ENCODE measurements at places on chromosomes 7 and 10.
A peak's percentile ranks its signal among the peaks of the same experiment; 100 is the strongest.

DNA sequence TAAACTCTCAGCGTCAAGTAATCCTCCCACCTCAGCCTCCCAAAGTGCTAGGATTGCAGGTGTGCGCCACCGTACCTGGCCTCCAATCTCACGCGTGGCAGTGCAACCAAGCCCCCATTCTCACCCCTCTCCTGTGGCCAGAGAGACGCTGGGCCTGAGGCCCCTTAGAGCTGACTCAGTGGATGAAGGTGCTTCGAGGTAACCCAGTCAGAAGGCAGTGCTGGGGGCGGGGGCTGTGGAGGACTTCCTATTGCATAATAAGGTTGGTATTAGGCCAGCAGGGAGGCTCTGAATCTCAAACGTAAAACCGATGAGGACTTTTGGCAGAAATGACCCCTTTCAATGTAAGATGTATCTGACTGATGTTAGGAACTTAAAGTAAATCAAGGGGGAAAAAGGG lies 229.3 kb downstream of the USP6NL start:
- no peak for DNase-seq

- no peak for DNase-seq
These were observed 71.0 kb upstream of the FAM171A1 start for GRCh38 chr10:15442056-15442455.

DNA sequence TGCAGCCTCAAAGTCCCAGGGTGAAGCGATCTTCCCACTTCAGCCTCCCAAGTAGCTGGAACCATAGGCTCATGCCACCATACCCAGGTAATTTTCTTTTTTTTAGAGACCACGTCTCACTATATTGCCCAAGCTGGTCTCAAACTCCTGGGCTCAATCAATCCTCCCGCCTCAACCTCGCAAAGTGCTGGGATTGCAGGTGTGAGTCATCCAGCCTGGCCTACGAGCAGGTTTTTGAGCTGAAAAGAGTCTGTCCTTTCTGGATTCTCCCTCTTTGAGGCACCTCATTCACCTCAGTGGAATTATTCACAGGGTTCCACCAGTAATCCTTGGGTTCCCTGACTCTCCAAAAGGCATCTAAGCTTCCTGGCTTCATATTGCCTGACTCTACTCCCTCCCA lies 7.6 kb upstream of the LEP start:
- DNase-seq, result no peak

GRCh38 chr10:112383325-112383724 lies 9.4 kb downstream of the ACSL5 start:
- DNase-seq, result no peak

DNA sequence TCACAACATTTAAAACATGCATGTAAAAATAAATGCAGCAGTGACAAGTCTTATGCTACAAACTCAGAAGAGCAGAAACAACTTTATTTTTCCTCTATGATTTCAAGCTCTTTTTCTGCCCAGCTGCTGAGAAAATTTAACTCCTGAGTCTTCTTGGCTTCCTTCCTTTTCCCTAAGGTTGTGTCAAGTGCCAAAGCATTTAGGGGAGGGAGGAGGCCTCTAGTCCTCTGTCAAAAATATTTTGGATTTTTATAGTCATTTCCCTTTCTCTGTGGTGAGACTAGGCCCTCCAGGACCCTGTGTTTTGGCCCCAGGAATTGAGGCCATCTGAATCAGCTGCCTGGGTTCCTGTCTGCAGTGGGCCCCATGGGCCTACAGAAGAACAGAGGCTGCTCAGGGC lies 11.0 kb upstream of the PILRB start:
- DNase-seq, result no peak

DNA sequence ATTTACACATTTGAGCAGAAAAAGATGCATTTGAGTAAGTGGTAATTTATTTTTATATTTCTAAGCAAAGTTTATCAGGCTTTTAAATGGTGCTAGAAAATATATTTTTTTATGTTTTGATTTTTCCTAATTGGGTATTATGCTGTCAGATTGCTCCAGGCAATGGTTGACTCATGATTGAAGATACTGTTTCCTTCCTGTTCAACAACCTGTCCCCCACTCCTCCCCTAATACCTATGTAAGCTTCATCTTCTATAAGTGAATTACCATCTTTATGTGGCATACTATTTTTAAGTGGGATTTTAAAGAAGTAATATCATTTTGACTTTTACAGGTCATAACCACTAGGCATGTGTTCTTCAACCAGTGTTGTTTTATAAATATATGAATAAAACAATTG lies 21.4 kb downstream of the TSPAN13 start:
- DNase-seq, result no peak

DNA sequence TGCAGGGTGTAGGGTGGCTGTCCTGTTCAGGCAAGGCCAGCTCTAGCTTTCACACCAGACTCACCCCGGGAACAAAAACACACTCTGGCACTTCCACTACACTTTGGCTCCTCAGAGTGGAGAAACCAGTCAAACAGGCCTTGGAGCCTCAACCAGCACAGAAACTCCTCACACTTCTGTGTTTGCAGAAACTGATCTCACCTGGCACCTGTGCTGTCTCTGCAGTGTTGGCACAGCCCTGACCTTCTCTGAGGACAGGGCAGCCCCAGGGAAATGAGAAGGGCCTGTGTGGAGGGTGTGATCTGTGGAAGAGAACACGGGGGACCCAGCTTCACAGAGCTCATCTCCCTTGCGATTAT lies 4.1 kb upstream of the CALML5 start:
- peak; percentile 65 for DNase-seq

DNA sequence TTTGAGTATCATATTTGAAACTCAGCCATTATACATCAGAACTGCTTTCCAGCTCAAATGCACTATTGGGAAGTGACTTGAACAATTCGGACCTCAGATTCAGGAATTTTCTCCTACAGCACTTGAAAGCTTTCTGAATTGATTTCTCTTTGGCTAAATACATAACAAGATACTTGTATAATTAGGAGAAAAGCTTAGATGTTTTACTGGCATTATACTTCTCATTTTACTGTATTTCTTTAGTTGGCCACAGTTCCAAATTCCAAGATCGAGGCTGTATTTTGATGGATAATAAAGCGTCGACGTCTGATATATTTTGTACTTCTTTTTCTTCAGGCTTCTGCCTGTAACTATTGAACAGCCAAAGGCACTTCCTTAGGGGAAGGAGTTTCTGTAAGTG lies 26.7 kb upstream of the LYZL2 start:
- no peak for DNase-seq

GRCh38 chr7:51158742-51159445 lies 157.7 kb downstream of the COBL start:
- no peak for DNase-seq

DNA sequence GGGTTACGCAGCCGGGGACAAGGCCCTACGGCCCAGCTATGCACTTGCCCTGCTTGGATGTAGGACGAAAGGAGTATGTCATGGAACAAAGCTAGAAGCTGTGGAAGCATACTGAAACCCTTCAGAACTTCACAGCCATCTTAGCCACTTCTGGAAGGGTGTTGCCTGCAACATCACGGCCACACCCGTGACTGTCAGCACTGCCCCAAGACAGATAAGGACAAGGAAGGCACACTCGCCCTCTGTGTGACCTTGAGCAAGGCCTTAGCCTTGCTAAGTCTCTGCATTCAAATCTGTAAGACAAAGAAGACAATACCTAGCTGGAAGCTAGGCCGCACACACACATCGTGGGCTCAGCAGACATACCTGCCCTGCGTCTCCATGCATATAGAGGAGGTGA lies 352.5 kb upstream of the MGMT start:
- no peak for DNase-seq

- peak; percentile 44 for DNase-seq
These were observed 185.1 kb downstream of the SEMA3D start for GRCh38 chr7:85001495-85002345.

DNA sequence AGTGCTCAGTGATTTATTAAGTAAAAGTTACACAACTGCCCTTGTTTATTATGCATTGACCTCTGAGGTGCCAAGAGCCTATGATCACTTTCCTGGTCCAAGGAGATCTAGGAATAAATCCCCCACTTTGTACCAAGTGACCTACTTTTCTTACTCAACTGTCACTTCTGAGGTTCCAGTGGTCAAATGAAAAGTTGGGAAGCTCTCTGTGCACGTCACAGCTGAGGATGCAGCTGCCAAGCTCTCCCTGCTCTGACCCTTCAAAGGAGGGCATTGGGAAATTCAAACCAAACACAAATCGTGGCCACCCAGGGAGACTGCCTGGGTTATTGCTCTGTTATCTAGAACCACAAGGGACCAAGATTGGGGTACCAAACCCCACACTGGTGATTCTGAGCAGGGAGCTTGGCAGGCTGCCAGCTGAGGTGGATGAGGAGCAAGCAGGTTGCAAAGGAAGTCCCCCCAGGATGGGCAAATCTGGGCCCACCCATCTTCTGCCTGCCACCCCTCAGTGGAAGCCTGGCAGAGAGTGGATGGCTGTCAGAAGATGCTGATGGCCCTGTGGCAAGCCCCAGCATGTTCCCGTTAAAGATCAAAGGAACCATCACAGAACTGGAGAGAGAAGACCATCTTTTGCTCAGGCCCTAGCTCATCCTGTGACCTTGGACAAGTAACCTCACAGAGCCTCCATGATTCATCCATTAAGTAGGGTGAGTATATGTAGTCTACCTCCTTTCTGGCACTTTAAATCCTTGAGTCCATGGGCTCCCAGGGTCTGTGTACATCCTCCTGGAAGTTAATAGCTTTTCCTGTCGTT lies 106.8 kb downstream of the PPP1R3C start:
- DNase-seq, result no peak

- DNase-seq, result no peak
These were observed 190.6 kb upstream of the AKR1E2 start for GRCh38 chr10:4635388-4635787.

DNA sequence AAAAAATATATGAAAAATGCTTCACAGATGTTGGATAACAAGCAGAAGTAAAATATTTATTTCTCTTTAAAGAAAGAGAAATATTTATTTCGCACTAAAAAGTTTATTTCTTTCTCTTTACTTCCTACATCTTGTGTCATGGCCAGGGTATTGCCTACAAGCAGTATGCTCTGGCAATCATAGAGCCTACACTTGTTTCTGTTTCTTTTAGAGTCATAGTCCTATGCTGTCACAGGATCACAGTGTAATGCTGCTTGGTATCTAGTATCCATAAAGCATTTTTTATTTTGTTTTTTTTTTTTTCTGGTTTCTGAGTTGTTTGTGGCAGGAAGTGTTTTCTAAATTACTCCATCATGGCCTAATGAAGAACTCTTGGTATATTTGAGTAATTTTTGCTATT lies 116.0 kb downstream of the ATRNL1 start:
- DNase-seq, result no peak

DNA sequence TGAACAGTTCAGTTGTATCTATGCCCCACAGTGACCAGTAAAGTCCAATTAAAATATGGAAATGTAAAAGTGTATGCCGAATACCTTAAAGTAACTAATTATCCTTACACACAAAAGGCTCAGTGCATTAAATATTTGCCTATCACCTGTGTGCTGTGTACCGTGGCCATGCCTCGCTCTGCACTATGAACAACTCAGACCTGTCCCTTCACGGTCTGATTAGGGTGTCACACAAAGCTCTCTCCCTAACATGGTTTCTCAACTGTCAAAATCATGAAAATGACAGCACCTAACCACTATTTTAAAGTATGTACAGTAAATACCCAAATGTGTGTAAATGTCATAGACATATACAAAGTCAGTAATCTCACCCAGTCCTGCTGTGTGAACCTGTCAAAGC lies 43.1 kb downstream of the STK17A start:
- no peak for DNase-seq

GRCh38 chr10:119395280-119396007 lies 147.1 kb downstream of the RGS10 start:
- no peak for DNase-seq

DNA sequence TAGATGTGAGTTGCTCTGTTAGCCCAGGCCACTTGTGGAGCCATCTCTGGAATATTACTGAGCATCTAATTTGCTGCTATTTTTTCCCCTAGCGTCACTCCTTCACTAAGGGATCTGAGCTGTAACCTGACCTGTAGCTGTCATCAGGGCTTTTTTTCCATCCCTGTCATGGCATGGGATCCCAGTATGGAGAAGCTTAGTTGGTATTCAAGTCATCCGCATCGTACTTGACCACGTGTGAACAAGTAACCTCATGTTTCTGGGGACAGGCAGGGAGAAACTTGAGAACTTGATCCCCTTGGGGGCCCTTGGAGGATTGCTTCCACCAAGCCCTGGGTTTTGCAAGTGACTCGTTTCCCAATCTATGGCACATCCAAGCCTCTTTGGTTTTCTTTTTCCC lies 474.4 kb upstream of the GALNT17 start:
- DNase-seq, result peak; percentile 48

DNA sequence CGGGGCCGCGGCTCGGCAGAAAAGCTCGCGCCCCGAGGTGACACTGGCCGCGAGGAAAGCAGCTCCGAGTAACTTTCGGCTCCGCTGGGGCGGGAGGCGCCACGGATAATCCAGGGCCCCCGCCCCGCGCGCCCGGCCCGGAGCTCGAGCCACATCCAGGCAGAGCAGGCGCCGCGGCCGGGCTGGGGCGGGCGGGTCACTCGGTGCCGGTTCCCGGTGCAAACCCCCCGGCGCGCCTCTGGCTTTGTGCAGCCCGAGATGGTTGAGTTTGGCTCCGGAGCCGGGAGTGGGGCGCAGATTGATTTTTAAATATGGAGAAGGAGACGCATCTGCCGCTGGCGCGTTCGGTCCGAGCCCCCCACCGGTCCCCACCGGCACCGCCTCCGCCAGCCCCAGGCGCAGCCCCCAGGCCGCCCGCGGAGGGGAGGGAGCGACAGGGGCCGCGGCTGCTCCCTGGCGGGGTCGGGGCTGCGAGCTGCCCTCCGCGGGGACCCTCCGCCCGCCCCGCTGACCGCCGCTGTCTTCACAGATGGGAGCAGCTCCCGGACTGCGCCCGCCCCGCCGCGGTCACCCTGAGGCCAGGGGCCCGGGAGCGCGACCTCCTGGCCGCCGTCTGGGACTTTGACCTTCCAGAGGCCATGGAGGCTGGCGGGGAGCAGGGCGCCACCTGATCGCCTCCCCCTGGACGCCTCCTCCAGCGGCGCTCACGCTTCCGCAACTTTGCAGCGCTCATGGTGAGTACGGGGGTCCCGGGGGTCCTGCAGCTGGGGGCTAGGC lies 643 bp downstream of the ADGRA1 start:
- no peak for DNase-seq

DNA sequence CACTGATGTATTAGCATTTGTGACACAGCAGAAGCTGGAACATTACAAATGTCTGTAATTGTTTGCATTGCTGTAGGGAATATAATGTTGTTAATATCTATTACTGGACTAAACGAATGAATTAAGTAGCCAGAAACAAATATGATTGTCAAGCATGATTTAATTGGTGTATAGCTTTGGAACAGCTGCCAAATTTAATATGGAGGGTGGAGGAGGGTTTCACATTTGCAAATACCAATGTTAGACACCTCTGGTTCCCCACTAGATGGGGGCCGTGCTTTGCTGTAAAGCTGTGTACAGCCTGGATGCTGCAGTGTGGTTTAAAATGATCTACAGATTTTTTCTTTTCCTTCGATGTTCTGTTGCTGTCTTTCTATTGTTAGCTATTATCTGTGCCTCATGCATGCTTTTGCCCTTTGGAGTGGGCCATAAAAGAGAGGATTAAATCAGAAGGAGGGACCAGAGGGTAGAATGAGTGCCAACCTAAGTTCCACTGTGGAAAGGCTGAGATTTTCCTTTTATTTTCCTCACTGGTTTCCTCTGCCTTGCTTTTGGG lies 23.1 kb downstream of the DNAJB9 start:
- peak; percentile 81 for DNase-seq

Data from DMS79 treated with DMSO at 0.1 percent for 48 hours (cell line).